ENCODE measurements at places on chromosomes 7 and 10. TPM values are rescaled to one million over a fixed set of nuclear protein-coding genes. Genes with fewer than 3 reads are reported as not detected.

TMEM213 gene
- 43.2 TPM for polyA plus RNA-seq

UPK3B gene
- polyA plus RNA-seq, result 2.2 TPM

- no peak for DNase-seq
Measured at GRCh38 chr7:2475678-2476015, 551 bp downstream of the GRIFIN start.

GRCh38 chr10:123890226-123890625, 1.4 kb downstream of the CPXM2 start:
- DNase-seq, result no peak

ANXA8 gene
- polyA plus RNA-seq, result not detected

DNA sequence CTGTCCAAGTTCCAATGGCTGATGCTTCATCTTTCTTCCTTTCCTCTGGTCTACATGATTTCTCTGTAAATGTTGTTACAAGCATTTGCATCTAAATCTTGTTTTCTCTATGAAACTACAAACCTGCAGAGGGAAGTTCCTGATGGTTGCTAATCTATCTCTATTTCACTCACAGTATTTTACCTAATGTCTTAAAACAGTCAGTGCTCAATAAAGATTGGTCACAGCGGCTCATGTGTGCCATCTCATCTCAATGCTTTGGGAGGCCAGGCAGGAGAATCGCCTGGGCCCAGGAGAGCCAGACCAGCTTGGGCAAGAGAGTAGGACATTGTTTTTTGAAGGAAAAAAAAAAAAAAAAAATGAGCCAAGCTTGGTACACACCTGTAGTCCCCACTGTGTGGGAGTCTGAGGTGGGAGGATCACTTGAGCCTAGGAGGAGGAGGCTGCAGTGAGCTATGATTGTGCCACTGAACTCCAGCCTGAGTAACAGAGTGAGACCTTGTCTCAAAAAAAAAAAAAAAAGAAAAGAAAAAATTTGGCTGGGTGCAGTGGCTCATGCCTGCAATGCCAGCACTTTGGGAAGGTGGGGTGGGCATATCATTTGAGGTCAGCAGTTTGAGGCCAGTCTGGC, 71.3 kb upstream of the ARMC3 start:
- no peak for DNase-seq

MGAM2 gene
- 0.79 TPM for polyA plus RNA-seq

DNA sequence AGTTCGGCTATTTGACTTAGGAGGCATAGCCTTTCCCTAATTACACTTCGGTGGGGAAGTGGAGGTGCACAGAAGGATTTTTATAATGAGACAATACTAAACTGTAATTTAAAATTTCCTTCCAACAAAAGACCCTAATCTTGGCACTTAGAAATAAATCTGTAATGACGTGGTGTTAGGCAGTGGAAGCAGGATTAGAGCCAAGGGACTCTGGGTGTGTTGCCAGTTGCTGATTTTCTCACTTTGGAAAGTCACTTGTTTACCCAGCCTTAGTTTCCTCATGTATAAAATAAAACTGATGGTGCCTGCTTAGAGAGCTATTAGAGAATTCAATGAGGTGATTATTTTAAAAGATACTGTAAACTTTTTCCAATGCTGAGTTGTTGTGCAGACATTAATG, 287.2 kb downstream of the AUTS2 start:
- no peak for DNase-seq

TMEM254 gene
- polyA plus RNA-seq, result 49.6 TPM

DNA sequence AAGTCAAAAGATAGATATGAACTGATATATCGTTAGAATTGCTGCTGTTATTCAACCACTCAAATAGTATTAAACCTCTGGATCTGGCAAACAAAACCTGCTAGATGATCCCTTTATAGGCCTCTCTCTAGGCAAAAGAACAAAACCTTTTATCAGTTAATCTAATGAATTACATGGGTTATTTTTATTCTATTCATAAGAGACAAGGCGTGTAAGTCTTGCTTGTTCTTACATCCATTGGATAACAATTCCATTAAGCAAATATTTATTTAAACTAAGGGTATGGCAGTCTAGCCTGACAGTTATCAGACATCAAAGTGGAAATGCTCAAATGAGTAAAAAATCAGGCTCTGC, 16.6 kb upstream of the ADRB1 start:
- DNase-seq, result no peak

CPA2 gene
- polyA plus RNA-seq, result 0.61 TPM

PRPS1L1 gene
- not detected for polyA plus RNA-seq

AKR1C1 gene
- polyA plus RNA-seq, result 11.8 TPM

DNA sequence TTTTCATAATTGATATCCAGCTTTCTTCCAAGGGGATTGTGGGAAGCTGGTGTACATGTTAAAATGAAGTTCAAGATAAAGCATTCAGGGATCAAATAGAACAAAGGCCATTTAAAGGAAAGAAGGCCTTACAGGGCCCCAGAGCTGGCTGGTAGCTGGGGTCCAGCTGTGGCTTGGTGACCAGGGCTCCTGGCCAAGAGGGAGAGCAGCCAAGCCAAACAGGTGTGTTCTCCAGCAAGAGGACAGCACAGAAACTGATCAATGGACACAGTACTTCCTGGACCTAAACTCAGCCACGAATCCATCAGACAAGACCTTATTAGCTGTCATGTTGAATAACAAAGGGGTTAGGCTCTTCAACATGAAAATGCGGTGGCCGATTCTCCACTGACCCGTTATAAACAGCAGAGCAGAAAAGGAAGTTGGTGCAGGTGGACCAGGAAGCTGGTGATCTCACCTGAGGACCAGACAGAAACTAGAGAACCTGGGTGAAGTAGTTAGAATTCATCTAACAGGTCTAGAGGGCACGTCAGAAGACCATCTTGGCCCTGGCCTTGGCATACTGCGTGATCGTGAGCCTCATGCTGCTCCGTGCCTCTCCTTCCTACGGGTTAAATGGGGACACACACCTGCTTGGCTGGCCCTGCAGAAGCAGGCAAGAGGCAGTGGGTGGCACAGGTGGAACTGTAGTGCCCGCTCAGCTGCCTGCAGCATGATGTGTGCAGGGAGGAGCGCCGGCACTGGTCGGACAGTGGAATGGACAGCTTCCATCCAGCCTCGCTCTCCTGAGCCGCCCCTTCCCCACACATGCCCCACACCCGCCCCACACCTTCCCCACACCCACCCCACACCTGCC, 53.8 kb downstream of the PARP12 start:
- DNase-seq, result no peak

GCK gene
- polyA plus RNA-seq, result 4.1 TPM

- no peak for DNase-seq
Measured at GRCh38 chr7:128737441-128737840, 1.7 kb upstream of the CALU start.

DNA sequence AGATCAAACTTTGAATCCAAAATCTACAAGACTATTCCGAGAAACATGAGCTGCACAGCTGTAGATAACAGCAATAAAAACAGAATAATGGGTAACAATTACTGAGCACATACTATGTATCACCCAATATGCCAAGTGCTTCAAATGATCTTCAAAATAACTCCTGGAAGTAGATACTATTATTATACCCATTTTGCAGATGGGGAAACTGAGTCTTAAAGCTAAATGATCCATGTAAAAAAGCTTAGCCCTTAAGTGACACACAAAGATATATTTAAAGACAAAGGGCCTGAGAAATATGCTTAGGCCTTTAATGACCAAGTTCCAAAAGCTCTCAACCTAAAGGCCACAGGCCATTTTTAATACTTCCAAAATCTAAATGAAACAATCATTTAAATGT, 18.4 kb upstream of the REEP3 start:
- DNase-seq, result no peak

NKX2-3 gene
- not detected for polyA plus RNA-seq

NAT16 gene
- 0.09 TPM for polyA plus RNA-seq

All from left renal cortex interstitium (tissue), 4 donors.